ENCODE measurements at places on chromosomes 11 and 22.
A peak's percentile ranks its signal among the peaks of the same experiment; 100 is the strongest.

DNA sequence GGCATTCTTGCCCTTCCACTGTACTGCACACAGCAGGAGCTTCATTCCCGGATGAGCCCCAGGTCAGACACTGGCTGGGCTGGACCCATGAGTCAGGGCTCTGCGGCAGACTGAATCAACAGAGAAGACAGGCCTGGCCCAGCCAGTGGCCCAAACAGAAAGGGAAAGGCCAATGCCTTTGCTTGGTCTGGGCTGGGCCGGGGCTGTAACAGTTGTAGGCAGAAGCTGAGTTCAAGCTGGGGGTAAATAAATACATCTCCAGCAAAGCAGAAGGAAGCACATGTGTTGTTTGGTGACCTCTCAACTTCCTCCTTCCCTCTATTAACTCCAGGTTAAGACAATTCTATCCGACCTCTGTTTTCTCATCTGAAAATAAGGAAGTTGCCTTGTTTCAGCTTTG, 1.8 kb upstream of the SMIM35 start:
- DNase-seq, result no peak

- peak; percentile 76 for DNase-seq
Observed at GRCh38 chr11:34302046-34302921, 55.5 kb downstream of the ABTB2 start.

DNA sequence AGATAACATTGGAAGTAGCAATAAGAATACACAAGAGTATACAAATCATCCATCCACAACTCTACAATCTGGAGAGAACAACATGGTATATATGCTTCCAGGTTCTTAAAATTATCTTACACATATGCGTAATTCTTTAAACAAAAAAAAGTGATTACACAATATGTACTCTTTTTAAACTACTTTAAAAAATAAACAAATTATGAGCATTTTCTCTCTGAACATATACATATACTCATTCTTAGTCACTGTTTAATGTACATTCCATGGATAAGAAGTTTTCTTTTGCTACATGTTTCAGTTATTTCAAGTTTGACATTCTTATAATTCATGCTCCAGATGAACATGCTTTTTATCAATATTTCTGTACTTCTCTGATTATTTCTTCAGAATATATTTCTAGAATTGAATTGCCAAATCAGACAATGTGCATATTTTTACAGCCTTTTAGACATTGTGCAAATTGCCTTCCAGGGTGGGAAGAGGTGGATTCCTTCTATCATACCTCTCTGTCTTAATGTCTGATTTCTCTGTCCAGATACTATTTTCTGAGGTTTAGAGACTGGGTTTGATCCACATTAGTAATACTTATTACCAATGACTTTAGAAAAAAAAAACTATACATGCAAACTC, 551.6 kb downstream of the METTL15 start:
- DNase-seq, result no peak

DNA sequence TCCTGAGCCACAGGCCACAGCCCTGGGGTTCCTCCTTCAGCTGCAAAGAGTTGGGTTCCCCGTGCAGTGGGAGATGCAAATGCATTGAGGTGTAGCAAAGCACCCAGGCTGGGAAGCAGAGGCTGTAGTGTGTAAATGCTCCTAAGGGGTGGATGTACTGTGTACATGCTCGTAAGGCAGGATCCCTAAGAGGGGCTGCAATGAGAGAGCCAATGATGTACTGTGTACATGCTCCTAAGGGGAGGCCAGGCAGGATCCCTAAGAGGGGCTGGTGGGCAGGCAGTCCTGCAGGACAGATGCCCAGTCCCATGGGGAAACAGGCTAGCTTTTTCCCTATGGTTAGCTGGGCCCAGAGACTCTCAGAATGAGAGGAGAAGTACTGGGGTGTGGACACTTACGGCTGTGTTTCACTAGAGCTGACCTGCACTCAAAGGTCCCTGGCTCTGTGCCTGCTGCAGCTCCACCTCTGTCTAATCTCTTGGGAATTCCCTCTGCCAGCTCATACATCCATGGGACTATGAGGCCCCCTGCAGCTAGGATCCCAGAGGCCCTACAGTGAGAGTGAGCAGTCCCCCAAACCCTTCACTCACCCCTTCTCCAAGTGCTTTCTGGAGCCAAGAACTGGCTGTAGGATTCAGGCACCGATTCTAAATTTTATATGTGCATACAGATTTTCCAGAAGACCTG, 261.9 kb upstream of the LUZP2 start:
- DNase-seq, result no peak

DNA sequence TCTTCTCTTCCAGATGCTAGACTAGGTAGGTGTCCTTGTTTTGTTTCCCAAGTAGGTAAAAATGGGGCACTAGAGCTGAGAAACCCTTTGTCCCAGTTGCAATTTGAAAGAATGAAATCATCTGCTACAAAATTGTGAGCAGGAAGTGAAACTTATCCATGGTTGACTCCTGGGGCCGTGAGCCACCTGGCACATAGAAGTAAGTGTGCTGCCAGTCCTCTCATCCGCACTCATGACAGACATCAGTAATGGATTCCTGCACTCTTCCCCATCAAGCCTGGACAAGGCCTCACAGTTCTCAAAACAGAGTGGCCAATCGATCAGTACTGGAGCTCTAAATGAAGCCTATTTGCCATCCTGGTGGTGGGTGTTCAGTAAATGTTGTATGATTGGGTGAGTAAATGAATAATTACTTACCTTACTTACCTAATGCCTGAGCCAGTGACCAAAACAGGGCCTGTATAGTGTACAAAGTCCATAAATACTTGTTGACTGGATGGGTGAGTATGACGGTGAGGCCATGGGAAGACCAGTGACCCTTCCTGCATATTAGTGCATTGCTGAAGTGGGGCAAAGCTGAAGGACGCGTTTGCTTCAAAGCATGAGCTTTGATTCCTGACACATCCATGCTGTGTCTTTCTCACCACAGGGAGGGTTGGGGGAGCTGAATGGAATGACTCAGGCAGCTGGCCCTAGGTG, 68.9 kb upstream of the HEPHL1 start:
- DNase-seq, result no peak

DNA sequence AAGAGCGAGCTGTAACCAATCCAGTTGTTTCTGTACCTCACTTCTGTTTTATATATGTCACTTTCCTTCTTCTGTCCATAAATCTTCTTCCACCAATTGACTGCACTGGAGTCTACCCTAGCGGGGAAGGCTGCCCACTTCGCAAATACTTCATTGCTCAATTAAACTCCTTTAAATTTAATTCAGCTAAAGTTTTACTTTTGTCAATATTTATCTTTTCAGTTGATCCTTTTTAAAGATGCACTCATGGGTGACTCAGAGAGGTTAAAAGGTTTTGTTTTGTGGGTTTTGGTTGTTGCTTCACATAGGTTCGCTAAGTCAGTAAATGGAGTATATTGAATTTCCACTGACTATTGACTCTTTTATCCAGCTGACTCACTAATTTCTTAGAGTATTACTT, 597.2 kb downstream of the DLG2 start:
- no peak for DNase-seq

GRCh38 chr11:38476808-38477575, 1879.0 kb upstream of the RAG2 start:
- DNase-seq, result no peak

DNA sequence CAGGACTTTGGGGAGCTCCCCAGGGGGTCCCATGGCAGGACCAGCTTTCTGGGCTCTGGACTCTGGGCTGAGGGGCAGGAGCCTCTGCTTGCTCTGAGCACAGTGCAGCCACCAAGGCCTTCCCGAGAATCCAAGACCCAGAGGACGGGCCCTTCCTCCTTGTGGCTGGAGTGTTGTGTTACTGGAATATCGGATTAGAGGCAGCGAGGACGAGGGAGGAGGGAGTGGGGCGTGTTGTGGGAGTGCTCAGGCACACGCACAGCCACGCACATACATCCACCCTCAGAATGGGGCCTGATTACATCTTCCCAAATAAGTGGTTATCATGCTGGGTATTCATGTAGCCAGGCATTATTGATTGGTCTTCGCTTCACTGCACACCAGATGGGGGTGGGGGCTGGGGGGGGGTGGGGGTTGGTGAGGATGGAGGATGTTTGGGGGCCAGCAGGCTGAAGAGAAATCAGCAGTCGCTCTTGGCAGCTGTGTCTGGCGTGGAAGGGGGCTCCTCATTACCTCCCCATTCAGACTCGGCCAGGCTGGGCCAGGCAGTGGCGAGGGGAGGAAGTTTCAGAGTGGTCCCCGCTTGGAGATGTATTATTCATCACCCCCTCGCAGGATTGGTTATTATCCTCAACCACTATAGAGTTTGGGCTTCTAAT, 120.9 kb downstream of the ST3GAL4 start:
- DNase-seq, result no peak

DNA sequence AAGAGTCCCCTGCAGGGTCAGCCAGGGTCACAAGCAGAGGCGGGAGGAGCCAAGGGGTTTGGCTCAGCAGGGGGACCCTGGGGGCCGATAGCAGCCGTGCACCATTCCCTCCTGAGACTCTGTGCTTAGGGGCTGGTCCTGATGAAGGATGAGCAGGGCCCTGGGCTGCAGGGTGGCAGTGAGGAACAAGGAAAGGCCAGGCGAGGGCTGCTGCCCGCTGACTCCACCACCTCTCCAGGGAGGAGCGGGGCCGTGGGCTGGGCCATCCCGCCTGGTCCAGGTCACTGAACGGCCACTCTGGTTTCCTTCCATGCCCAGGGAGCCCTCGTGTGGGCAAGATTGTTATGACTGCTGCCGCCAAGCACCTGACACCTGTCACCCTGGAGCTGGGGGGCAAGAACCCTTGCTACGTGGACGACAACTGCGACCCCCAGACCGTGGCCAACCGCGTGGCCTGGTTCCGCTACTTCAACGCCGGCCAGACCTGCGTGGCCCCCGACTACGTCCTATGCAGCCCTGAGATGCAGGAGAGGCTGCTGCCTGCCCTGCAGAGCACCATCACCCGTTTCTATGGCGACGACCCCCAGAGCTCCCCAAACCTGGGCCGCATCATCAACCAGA, 9.2 kb upstream of the NDUFS8 start:
- DNase-seq, result peak; percentile 79

DNA sequence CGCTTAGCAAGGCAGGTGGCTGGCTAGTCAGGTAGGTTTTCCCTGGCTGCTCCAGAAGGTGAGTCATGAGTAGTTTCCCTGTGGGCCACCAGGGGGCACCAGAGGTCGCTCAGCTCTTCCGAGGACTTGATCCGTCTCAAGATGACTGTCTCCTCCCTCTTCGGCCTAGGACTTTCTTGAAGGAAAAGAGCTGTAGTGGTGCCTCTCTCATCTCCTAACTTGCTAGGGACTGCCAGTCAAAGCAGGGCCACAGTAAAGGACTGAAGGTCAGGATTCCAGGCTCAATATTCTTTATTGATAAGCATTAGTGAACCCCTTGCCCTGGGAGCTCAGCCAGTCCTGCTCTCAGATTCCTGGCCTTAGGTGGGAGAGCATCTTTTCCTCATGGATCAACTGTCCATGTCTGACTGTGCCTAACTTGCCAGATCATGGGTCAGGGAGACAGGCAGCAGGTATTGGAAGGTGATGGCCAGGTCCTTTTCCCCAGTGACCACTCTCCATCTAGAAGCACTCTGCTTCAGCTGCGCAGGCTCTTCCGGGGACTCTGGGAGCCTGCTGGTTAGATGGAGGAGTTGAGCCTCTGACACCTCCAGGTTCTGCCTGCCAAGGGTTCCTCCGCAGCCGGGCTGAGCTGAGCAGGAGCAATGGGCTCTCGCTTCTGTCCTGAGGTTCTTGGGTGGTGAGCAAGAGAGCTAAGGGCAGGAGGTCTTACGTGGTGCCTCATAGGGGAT, 1.9 kb downstream of the POLD4 start:
- DNase-seq, result peak; percentile 86

GRCh38 chr11:69155302-69156234, at the start of gene SMIM38:
TSS of gene SMIM38 (plus strand) at chr11:69155935. CDS start at chr11:69157847, 1,912 bp downstream.
- no peak for DNase-seq

DNA sequence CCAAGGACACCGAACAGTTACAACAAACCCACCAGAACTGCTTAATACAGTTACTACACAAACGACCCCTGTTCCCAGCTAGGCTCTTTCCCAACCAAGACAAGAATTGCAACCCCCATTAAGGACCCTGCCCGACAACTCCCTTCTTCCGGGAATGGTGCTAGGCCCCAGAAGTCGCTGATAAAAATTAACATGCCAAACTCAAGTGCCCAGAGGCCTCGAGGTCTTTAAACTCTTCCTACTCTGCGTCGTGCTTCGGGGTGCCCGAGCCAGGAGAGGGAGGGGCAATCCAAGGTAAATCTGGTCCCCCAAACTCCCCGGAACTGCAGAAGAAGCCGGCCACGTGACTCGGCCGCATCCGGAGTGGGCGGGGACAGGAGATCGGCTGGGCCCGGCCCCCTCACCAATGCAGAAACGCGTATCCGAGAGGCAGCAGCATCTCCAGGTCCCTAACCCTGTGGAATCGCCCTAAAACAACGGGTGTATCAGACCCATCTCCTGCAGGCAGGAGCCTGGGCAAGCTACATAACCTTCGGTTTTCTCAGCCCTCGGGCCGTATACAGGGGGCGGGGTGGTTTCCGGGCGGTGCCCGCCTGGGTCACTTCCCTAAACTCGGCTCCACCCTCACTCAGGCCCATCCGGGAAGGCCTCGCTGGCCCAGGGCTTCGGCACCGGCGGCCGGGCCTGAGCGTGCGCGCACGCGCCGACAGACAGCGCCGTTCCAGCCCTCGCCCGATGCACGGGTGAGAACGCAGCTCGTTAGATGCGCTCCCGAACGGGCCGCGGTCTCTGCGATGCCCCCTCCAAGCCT, 1.1 kb downstream of the CFL1 start:
- peak; percentile 88 for DNase-seq

DNA sequence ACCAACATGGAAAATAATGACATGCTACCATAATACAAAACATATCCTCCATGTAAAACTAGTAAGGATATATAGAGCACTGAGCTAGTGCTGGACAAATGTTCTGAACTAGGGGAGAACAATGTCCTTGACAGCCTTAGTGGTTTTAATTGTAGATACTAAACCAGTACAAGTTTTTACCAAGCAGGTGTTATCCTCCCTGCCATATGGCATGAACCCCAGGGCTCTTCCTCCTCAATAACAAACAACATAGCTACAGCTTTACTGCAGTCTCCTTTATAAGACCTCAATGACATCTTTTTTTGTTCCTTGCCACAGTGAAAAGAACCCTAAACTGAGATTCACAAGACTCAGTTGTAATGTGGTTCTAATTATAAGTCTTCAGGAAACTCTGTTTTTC, 70.2 kb upstream of the GDPD4 start:
- DNase-seq, result no peak

- peak; percentile 82 for DNase-seq
Observed at GRCh38 chr22:41535244-41535643, 9.0 kb downstream of the POLR3H start.

GRCh38 chr11:121265586-121265985, 27.0 kb upstream of the SC5D start:
- no peak for DNase-seq

DNA sequence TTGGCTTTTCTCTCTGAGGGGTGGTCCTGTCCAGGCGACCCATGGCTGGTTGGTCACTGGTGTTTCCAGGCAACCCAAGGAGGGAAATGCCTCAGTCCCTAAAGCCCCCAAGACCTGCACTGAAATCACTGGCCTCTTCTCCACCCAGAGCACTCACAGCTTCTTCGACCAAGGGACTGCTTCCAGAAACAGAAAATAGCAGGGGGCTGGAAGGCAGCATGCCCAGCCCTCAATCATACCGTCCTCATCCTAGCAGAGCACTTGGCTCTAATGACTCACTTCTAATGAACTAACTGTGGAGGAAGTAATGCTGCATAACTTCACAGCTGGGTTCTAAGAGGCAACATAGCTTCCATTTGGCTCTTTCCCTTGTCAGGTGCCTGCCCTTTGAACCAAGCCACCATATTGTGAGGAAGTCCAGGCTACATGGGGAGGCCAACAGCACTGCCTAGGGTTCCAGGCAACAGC, 27.6 kb downstream of the DKK3 start:
- peak; percentile 50 for DNase-seq
